ENCODE measurements at places on chromosomes 2 and 18. TPM values are rescaled to one million over a fixed set of nuclear protein-coding genes. Genes with fewer than 3 reads are reported as not detected.

The SLC8A1 gene
- 0.45 TPM for total RNA-seq

The CPO gene
- not detected for total RNA-seq

The SPOPL gene
- 13.0 TPM for total RNA-seq

- no peak for DNase-seq
Observed at GRCh38 chr2:31373127-31373526, 41.4 kb downstream of the XDH start.

The MC2R gene
- total RNA-seq = not detected

The B3GNT7 gene
- 0.26 TPM for total RNA-seq

The DLGAP1 gene
- total RNA-seq = not detected

DNA sequence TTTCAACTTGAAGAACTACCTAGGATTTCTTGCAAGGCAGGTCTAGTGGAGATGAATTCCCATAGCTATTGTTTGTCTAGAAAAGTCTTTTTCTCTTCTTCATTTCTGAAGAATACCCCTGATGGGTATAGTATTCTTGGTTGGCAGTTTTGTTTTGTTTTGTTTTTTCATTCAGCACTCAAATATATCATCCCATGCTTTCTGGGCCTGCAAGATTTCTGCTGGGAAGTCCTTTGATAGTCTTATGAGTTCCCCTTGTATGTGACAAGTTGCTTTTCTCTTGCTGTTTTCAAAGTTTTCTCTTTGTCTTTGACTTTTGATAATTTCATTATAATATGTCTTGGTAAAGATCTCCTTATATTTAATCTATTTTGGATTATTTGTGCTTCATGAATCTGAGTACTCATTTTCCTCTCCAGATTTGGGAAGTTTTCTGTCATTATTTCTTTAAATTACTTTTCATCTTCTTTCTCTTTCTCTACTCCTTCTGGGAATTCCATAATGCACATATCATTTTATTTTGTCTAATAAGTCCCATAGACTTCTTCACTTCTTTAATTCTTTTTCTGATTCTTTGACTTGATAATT lies 101.5 kb downstream of the DSC3 start:
- no peak for DNase-seq

DNA sequence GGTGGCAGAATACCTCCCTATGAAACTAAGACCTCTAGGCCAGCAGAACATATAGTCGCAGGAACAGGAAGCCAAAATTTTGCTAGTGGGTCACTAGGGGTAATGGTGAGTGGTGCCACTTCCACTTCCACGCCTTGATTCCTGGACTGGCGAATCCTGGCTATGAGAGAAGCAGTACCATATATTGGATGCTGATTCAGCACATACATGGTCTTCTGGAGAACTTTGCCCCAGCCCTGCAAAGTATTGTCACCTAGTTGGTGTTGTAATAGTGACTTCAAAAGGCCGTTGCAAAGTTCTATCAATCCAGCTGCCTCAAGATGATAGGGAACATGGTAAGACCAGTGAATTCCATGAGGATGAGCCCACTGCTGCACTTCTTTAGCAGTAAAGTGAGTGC lies 769.8 kb upstream of the GYPC start:
- DNase-seq = no peak

DNA sequence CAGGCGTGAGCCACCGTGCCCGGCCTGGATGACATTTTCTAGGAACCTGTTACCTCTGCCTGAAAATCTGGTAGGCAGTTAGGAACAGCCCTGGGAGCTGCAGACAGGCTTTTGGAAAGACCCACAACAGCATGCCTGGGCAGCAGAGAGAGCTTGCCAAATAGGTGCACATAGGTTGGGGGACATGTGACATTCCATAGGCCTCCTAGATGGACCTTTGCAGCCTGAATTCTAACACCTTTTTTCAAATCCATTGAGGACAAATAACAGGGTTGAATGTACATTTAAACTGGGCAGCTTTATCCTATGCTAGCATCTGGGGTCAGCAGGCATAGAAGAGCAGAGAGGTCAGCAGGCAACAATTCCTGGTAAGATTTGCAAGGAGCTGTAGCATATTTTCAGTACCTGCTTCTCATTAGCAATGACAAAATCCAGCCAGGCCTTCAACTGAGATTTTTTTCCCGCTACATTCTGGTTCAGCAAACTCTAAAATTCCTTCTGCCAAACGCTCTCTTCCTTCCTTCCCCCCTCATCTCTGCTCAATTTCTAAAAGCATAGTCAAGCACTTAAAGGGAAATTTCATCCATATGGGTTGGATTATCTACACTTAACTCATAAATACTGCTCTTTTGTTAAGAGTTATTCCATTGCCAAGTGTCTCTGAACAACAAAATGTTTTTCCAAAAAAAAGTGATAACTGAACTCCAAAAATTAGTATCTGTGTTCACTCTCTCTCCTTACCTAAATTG lies 75.2 kb downstream of the SOWAHC start:
- DNase-seq = no peak

The ACTG2 gene
- total RNA-seq = not detected

DNA sequence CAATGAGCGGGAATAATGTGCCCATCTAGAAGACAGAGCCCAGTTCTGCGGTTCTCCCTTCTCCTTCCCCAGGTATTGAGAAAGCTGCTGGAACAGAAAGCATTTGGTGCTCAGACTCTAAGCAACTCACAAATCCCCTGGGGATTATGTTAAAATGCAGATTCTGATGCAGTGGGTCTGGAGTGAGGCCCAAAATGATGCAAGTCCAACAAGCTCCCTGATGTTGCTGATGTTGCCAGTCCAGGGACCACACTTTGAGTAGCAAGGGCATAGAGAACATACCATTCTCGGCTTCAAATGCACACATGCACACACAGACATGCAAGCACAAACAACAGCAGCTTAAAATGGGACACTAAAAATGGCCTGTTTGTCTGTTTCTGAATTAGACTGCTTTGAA lies 274.8 kb upstream of the NCKAP5 start:
- DNase-seq = no peak

DNA sequence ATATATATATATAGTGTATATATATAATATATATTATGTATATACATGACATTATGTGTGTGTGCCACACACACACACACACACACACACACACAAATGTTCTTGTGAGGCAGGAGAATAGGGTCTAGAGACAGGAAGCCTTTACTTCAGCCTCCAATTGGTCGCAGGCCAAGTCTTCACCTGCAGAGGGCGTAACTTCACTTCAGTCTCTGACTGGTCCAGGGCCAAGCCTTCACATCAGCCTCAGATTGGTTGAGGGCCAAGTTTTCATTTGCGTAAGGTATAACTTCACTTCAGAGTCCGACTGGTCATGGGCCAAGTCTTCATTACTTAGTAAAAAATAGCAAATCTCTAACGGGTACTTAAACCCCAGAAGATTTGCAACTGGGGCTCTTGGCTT lies 13.2 kb upstream of the SS18 start:
- peak; percentile 46 for DNase-seq

DNA sequence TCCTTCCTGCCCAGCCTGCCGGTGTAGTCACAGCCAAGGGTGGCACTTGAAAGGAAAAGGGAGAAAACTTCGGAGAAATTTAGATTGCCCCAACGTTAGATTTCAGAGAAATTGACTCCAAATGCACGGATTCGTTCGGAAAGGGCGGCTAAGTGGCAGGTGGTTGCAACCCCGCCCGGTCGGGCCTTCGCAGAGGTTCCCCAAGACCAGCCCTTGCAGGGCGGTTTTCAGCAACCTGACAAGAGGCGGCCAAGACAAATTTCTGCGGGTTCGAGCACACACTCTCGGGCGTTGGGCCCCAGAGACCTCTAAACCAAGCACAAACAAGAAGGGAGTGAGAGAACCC lies 4.8 kb downstream of the ONECUT2 start:
- DNase-seq = no peak

DNA sequence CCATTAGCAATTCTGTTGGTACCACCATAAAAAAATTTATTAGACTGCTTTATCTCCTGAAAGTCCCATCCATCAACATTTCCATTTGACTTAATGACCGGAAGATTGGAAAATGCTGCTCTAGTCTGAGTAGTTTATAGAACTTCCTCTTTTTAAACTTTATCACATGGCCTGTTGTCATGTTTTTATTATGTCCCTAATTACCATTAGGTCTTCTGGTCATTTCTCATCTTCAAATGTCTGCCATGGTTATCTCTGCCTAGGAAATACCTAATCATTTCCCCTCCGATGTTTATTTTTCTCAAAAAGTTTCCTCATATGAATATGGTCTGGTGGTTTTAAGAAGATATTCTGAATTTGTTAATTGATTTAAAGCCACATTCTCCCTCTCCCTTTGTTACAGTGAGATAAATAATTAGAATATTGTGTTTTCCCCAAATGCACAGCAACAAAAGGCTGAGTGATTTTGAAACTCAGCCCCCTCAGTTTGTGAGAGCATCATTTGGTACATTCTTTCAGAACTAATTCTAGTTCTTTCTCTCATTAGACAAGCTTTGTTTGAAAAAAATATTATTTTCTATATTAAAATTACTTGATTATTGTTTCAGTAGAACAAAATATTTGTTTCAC lies 317.1 kb upstream of the ST6GAL2 start:
- no peak for DNase-seq

All from activated CD8-positive, alpha-beta T cell treated with anti-CD3 and anti-CD28 coated beads, Interleukin-2, amount 10 ng/mL, durations not matched to agents 7 days and 5 days (primary cell).